Astrocyte of the hippocampus (primary cell): ENCODE measurements at places on chromosomes 5 and 9.

- no peak for DNase-seq
Measured at GRCh38 chr9:108188976-108189375, 666.8 kb downstream of the ACTL7B start.

GRCh38 chr5:39794513-39795210 is 369.9 kb upstream of the DAB2 start:
- no peak for DNase-seq

DNA sequence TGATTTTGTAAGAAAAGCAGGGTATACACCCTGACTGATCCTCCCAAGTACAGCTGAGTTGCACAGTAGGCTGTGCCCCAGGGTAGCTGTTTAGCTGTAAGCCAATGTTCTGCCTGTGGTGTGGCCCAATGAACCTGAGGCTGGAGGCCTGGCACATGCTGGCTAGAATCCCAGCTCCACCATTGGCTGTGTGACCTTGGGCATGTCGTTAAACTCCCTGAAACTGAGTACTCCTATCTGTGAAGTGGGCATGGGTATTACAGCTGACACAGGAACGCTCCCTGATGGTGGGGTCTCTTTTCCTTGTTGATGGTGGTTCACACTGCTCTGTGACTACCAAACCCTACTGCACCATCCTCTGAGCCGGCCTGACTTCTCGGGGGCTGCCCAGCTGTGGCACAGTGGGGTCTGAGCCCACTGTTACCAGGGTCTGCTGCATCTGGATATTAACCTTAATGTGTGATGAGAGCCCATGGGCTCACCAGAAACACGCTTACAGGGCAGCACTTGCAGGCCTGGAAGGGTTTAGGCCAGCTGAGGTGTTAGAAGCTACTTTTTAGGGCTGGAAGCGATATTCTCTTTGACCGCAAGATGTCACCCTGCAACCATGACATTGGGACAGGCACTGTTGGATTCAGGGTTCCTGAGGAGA is 7.0 kb upstream of the GADD45G start:
- peak; percentile 79 for DNase-seq

- no peak for DNase-seq
Measured at GRCh38 chr9:132582276-132582785, at the start of gene BARHL1. Gene BARHL1 (plus strand): TSS chr9:132582606. CDS start chr9:132582798, 192 bp downstream.

DNA sequence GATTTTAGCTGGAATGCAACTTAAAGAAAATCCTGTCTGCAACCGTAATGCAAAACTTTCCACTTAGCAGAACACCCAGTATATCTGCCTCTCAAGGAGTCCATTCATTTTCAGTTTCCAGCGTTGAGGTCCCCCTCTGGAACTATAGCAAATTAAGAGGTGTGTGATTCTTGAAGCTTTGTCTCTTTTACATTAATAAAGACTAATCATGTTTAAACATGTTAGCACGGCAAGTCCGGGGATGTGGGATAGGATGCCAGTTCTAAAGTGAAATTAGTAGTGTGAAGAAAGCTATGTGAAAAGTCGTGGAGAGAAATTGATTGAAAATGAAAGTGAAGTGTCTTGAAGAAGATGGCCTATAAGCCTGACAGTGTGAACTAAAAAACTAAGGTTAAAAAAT is 429.1 kb downstream of the NR2F1-AS1 start:
- DNase-seq: no peak

DNA sequence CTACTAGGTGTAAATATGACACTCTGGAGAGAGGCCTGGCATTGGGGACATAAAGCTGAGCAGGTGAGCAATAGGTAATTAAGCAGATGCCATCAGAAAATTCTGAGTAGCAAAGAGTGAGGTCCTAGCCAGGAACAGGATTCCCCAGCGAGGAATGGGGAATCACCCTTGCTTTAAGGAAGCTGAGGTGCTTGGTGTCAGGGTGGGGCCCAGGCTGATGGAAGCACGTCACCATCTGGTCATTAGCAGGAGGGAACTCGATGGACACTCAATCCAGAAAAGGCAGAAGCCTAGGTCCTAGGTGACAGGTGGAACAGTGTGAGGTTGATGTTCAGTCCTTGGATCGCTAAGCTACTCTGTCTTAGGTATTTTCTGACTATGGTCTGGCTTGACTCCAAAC is 562.7 kb upstream of the DAP start:
- DNase-seq: no peak

DNA sequence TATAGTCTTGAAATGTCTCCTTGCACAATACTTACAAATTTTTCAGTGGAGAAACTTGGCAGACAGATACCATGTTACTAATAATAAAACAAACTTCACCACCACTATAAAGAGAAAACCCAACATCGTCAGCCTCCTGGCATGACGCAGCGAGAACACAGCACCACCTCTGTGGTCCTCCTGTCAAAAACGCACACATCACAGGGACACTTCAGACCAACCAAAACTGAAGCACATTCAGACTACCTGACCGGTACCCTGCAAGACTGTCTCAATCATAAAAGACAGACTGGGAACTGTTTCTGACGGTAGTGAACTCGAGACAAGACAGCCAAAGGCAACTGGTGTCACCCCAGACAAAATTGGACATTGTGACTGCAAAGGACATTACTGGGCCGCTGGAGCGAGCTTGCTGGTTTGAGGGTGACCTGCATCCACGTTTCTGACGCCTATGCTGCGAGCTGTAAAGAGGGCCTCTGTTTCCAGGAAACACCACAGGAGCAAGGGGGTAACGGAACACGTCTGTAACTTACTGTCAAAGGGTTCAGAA is 34.4 kb downstream of the NSUN2 start:
- DNase-seq: peak; percentile 9

DNA sequence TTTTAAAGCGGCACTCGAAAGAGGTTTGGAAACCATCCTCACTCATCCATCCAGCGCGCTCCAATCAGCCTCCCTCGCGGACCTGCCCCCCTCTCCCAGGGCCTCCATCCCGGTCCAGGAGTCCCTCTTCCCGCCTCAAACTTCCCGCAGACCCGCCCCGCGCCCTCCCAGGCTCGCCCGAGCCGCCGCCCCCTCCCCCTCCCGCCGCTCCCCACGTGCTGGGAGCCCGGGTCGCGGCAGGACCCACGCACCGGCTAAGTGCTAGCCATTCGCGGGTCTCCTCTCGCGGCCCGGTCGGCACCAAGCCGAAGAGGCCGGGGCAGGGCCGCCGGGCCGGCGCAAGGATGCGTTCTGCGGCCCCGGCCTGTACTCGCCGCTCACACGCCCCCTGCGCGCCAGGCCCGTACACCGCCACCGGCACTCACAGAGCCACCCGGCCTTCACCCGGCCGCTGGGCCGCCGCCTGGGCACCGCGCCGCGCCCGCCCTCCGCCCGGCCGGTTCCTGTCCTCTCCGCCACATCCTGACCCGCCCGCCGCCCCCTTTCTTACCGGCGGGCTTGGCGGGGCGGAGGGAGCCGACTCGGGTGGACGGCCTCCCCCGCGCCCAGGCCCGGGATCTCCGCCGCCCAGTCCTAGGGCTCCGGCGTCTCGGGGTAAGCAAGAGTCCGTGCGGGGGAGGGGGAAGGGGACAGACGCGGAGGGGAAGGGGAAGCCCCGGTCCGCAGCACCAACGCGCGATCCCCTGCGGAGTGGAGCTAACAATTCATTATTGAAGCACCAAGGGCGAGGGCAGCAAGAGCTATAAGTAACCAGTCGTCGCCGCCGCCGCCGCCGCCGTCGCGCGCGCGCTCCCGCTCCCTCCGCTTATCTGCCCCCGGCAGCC is 576 bp downstream of the CHD1 start:
- DNase-seq: peak; percentile 84
